Activated CD4-positive, alpha-beta T cell treated with anti-CD3 and anti-CD28 coated beads, Interleukin-2, Interleukin-4, amounts not matched to agents 100 ng/mL and 50 ng/mL, durations not matched to agents 16 hours and 8 hours (primary cell): ENCODE measurements at places on chromosomes 5 and 9.
A peak's percentile ranks its signal among the peaks of the same experiment; 100 is the strongest.

DNA sequence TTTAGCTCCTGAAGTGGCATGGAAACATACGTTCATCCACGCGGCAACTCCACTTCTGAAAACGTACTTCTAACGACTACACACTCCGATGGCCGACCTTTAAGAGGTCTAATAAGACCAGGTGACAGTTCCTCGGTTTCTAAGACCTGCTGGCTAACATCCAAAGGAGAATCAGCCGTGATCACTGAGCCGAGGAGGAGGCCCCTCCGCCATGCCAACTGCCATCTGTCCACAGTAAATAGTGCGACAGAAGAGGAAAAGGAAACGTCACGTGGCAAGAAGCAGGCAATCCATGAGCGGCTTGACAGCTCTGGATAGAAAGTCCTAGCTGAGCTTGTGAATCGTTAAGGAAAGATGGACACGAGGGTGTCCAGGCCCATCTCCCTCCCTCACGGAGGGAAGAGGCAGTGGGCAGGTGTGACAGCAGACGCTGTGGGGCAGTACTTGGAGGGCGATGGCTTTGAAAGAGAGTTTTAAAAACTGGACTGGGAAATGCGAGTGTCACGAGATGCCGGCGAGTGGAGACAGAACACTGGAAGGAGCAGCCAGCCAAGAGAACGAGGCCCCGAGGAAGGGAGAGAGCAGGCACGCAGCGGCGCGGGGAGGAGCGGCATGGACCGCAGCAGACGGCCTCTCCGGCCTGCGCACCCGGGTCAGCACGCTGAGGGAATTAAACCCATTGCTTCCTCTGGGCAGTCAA, 66.7 kb upstream of the TBC1D9B start:
- DNase-seq = no peak

GRCh38 chr9:137166380-137167229, 3.2 kb downstream of the LRRC26 start:
- DNase-seq = no peak

DNA sequence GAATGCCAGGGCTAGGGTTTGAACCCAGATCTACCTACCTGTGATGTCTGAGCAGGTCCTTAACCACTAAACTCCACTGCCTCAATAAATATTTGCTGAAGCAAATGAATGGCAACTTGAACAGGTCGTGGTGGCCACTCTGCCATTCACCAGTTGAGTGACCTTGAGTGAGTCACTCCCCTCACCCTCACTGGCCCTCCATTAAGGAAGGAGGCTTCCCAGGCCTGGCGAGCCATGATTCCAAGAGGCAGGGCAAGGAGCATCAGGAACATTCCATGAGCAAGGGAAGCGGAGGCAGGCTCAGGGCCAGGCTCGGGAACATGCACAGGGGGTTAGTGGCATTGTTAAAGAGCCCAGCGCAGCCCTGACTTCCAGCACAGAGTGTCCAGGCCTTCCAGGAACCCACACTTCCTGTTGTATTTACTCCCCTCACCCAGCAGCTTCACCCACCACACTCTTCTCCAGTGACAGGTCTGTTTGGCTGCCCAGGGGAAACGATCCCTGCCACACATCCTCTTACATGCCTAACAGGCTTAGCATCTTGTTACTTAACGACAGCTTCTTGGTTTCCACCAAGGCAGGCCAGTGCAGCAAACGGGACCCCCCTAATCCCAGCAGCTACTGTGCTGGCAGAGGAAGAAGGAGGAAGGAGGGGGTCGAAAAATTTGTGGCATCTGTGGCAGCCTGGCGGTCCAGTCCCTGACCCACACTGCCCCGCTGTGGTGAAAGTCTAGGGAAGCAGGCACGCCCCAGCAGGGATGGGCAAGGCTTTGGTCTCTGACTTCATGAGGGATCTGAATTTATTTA, 43.7 kb upstream of the TTC1 start:
- DNase-seq = peak; percentile 17

GRCh38 chr9:15743512-15743911, 190.7 kb downstream of the CCDC171 start:
- DNase-seq = no peak

DNA sequence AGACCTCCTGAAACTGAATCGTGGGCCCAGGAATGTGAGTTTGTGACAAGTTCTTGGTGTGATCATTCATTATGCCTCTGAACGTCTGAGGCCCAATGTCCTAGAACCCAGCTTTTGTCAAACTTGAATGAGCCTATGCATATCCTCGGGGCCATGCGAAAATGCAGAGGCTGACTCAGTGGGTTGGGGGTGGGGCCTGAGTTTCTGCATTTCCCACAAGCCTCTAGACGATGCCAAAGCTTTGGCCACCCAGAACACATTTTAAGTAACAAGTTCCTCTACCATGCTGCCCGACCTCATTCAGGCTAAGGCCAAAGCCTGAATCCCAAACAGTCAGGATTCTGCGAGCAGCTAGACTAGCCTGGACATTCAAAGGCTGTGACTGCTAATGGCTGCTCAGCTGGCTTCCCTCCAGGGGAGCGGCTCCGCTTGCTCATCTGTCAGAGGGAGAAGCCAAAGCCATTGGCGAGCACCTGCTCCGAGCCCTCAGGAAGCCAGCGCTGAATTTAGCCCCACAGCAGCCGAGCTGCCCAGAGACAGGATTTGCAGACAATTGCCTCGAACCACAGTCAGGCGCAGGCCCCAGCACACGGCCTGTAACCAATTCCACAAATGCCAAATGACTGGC, 177.5 kb downstream of the ZDHHC21 start:
- DNase-seq = no peak

GRCh38 chr9:78011049-78011448, 20.6 kb downstream of the GNAQ start:
- DNase-seq = no peak

DNA sequence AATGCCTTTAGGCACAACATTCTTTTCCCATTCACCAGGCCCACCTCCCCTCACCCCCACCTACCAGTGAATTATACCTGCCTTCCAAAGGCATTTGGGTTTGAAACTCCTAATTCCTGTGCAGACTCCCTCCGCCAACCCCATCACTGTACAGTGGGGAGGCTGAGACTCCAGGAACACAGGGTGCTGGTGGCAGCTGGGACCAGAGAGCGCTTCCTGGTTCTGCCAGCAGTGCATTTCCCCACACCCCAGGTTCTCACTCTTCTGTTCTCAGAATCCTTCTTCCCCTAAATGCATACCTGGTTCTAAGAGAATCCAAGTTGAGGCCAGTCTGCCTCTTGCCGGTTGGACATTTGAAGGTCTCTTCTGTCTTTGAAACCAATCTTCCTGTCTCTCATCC, 21.1 kb downstream of the SLC36A2 start:
- no peak for DNase-seq

DNA sequence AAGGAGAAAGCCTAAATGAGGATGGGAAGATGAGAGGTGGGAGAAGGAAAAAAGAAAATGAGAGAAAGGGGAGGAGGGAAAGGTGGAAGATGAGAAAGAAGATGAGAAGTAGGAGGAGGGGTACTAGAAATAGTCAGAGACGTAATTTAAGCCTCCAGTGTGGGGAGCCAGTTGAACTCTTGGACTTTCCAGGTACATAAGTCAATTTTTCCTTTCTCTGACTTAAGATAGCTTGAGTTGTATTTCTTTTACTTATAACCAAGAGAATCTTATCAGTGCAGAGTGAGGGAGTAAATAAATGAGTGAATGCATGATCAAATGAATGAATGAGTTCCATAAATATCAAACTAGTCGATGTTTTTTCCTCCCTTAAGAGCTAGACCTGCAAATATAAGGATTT, 21.5 kb upstream of the WHRN start:
- no peak for DNase-seq

- no peak for DNase-seq
Observed at GRCh38 chr5:157494178-157494832, 34.3 kb downstream of the NIPAL4 start.

GRCh38 chr9:95735701-95736100, 139.8 kb upstream of the ERCC6L2 start:
- no peak for DNase-seq

DNA sequence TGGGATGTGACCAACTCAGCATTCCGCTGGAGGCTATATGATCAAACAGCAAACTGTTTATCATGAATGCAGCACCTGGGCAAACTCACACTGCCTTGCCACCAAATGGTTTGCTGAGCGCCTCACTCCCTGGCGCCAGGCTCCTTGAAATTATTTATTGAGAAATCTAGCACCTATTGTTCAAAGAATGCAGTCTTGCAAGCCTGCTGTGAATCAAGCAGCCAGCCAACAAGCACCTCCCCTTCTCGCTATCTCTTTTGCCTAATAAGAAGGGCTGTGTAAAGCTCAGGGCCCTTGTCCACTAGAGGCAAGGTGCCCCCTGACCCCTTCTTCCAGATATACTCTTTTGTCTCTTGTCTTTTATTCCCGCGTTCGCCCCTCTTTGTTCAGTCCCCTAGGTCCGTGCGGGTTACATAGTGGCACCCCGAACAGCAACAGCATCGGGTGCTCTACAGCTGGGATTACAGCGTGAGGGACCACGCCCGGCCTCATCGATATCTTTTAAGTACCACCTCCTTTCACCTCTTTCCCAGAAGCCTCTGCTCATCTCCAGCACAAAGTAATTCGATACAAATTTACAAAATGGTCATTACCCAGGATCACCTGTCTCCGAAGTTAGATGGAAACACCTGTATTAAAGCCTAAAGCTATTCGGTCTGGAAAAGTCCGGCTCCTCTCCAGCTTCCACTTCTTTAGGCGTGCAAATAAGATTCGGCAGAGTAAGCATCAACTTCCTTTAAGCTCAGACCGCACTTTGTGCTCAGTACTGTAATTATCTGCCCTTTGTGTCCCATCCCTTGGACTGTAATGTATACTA, 896 bp downstream of the RIGI start:
- DNase-seq = peak; percentile 13

DNA sequence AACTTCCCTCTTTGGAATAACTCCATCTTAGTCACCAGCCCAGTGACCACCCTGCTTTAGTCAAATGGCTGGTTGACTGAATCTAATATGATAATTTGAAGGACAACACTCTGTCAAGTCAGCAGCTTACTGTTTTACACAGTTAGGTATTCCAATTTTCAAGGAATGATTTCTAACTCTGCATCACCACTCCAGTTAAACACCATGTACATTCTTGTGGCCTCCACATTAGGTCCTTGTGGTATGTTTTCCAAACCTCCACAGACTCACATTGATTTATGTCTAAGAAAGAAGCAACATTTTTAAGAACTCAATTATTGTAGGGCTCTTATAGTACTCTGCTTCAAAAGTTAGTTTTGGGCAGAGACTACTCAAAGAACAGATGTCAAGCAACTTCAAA, 110.7 kb downstream of the TLE1 start:
- DNase-seq = no peak

GRCh38 chr9:137149942-137150616, 11.1 kb downstream of the GRIN1 start:
- DNase-seq = peak; percentile 61

DNA sequence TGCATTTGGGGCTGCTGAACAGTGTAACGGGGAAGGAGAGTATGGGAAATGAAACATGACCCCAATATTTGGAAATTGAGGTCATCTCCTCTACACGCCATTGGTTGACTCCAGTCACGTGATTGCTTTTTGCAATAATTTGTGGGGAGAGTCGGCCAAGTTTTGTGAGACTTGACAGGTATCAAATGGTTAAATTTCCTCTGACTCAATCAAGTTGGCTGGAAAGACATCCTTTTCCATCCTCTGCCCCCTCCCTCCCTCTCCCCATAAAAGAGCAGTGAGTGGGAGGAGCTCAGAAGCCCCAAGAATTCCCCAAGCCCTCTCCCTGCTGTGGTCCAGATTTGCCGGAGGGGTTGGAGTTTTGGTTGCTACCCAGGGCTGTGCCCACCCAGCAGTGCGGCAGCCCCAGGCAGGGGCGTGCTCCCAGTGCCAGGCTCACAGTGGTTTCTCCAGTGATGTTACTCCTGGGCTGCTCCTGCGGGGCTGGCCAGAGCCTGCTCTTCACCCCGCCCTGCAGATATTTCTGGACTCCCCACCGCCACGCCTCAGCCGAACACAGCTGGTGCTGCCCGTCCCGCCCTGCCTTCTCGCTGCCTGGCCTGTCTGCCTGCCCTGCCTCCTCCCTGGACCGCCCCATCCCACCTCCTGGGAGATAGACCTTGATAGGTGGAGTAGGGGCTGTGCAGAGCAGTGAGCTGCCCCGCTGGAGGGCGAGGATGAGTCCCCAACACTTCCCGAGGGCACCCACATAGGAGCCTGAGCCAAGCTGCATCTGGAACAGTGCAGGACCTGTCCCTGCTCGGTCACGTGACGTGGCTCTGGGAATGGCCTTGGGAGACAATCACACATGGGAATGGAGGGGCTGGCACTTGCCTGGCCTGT, 3.4 kb downstream of the COL5A1 start:
- no peak for DNase-seq

GRCh38 chr5:36162810-36163486, 11.0 kb downstream of the SKP2 start:
- DNase-seq = no peak

DNA sequence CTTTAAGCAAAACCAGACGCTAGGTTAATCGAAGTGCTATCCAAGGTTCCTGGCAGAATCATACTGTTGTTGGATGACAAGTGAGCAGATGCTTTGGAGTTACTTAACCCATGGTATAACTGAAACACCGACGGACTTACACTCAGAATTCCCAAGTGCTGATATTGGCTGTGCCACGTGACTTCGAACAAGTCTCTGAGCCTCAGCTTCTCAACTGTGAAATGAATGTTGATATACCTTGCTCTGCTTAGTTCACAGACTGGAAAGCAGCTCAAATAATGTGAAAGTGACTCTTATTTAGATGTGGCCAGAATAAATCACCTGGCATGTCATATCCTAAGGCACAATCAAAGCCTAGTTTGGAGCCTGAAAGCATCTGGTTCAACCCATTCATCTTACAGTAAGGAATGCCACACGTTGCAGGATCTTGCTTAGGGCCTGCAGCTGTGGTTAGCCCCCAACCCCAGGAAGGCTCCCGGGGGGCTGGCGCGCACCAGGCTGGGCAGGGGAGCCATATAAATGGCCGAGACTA, 759 bp downstream of the GEMIN5 start:
- DNase-seq = no peak

DNA sequence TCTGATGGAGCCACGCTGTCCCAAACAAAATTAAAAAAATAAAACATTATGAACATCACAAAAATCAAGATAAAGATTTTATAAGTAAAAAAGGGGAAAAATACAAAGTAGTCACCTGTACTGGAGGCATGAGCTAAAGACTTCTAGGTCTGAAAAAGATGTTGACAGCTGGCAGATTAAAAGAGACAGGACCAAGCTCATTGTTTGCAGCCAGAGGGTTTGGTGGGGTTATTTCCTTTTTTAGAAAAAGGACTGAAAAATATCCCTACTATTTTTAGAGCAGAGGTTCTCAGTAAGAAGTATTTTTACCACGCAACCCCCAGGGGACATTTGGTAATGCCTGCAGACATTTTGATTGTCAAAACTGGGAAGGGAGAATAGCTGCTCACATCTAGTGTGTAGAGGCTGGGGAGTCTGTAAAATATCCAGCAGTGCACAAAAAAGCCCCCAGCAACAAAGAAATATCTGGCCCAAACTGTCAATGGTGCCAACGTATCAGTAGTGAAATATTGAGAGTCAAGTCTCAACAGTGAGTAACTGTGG, 353.4 kb downstream of the TLE1 start:
- no peak for DNase-seq

DNA sequence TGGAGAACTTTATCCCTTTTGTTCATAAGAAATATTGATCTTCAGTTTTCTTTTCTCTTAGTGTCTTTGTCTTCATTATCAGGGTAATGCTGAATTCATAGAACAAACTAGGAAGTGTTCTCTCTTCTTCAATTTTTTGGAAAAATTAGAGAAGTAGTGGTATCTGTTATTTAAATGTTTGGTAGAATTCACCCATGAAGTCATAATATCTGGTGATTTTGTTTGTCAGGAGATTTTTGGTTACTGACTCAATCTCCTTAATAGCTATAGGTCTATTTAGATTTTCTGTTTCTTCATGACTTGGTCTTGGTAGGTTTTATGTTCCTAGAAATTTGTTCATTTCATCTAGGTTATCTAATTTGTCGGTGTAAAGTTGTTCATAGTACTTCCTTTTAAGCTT, 45.4 kb upstream of the STARD4 start:
- DNase-seq = no peak
